ENCODE measurements at places on chromosomes 7 and 10.

- no peak for DNase-seq
Observed at GRCh38 chr7:112280267-112280666, 73.8 kb downstream of the ZNF277 start.

- no peak for DNase-seq
Observed at GRCh38 chr7:90469554-90469953, at the start of gene PTTG1IP2. TSS of gene PTTG1IP2 (plus strand) at chr7:90469639. CDS start at chr7:90469787, 148 bp downstream.

DNA sequence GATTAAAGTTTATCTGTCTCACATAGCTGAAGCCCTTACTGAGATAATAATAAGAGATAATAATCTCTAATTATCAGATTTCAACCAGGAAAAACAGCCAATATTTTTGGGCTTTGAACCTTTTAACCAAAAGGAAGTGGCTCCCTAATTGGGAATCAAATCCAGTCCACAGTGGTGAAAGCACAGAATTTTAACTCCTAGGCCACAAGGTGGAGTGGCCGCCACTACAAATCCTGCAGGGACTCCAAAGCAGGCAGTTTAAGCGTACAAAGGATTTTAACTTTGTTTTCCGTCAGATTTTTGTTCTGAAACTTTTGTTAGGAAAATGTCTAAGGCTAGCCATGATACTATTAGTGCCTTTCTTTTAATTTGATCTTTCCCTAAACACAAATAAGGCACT, 99.6 kb upstream of the CCNY start:
- DNase-seq = no peak

- DNase-seq = peak; percentile 33
Observed at GRCh38 chr7:50056131-50056530, 36.9 kb downstream of the ZPBP start.

- DNase-seq = peak; percentile 22
Observed at GRCh38 chr7:148727501-148728278, 29.0 kb downstream of the CUL1 start.

DNA sequence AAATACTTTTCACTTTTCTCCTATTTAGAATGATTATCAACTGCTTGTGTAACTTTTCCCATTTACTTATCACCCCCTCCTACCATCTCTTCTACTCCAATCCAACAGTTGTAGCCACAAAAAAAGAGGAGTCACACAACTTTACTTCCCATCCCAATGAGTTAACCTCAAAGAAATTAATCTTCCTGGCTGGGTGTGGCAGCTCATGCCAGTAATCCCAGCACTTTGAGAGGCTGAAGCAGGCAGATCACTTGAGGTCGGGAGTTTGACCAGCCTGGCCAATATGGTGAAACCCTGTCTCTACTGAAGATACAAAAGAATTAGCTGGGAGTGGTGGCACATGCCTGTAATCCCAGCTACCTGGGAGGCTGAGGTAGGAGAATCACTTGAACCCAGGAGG, 19.9 kb downstream of the SYPL1 start:
- DNase-seq = no peak

GRCh38 chr10:7933262-7933661, 115.0 kb downstream of the TAF3 start:
- no peak for DNase-seq

DNA sequence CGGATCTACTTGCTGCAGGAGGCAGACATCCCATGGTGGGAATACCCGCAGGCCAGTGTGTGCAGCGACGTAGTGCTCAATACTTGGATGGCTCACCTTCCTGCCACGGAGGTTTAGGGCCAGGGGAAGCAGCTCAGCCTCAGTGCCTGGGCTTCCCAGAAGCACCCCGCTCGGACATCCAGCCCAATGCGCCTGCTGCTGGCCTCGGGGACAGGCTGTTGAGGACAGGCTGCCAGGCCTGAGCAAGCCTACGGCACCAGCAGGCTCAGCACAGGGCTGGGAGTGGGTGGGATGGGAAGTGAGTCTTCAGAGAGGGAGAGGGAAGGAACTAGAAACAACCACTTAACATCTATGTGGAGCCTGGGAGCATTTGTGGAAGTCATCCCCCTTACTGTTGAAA, 441.3 kb upstream of the MGMT start:
- no peak for DNase-seq

GRCh38 chr10:12709000-12709401, 292.5 kb downstream of the CCDC3 start:
- no peak for DNase-seq
